Glutamatergic neuron (in vitro differentiated cells): ENCODE measurements at places on chromosomes 5 and 9. TPM values are rescaled to one million over a fixed set of nuclear protein-coding genes. Genes with fewer than 3 reads are reported as not detected.

- H3K4me3 ChIP-seq, result no peak overlapping the region
- no peak overlapping the region for H3K27ac ChIP-seq
- H3K36me3 ChIP-seq, result no peaks in the 10 kb centered on the region
- no peak for DNase-seq
- H3K4me1 ChIP-seq, result peaks cover 8% of the 10 kb centered on the region
These were observed 269.4 kb upstream of the PTGER4 start for GRCh38 chr5:40410231-40410861.

GRCh38 chr5:172530878-172531703 lies 76.8 kb upstream of the SH3PXD2B start:
- H3K4me1 ChIP-seq, result peaks cover 8% of the 10 kb centered on the region
- H3K27me3 ChIP-seq, result peaks cover 6% of the 10 kb centered on the region
- peaks cover 18% of the 10 kb centered on the region for H3K36me3 ChIP-seq
- no peak overlapping the region for H3K27ac ChIP-seq
- no peak overlapping the region for H3K4me3 ChIP-seq
- no peak for DNase-seq

GRCh38 chr5:45491368-45491767 lies 204.8 kb downstream of the HCN1 start:
- H3K36me3 ChIP-seq, result no peaks in the 10 kb centered on the region
- peaks cover 2% of the 10 kb centered on the region for H3K27me3 ChIP-seq
- no peaks in the 10 kb centered on the region for H3K4me1 ChIP-seq
- no peak overlapping the region for H3K27ac ChIP-seq

DNA sequence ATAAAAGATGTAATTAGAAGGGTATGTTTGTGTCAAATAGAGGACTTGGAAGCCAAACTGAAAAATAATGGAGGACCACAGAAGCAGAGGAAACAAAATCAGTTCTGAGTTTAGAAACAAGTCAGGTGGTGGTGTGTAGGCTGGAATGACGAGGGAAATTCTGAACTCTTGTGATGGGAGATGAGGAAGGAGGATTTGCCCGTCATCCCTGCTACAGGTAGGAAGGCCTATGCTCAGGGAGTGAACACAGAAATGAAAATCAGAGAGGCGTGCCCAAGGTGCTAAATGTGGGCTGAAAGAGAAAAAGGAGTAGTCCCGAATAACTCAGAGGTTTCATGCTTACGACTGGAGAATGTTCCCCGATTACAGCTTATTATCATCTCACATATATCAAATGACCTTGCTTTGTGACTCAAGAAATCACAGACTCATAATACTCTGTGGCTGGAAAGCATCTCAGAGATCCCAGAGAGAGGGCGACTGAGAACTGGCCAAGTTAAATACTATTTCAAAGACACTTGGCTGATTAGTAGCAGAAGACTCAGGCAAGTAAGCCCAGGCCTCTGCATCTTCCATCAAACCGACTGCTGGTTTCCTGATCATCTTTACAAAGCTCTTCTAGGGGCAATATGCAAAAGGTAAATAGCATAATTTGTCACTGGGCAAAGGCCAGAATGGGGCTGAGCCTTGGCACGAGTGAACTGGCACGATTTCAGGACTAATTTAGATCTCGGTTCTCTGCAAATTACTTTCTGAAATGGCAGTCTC lies 126.0 kb downstream of the SUSD1 start:
- no peaks in the 10 kb centered on the region for H3K4me1 ChIP-seq
- H3K4me3 ChIP-seq, result no peak overlapping the region
- peaks cover 4% of the 10 kb centered on the region for H3K27me3 ChIP-seq
- no peak overlapping the region for H3K27ac ChIP-seq
- peaks cover 8% of the 10 kb centered on the region for H3K36me3 ChIP-seq
- no peak for DNase-seq

- H3K27ac ChIP-seq, result no peak overlapping the region
- no peaks in the 10 kb centered on the region for H3K36me3 ChIP-seq
- no peak overlapping the region for H3K4me3 ChIP-seq
These were observed 46.1 kb downstream of the S1PR3 start for GRCh38 chr9:89037346-89037745.

- H3K4me1 ChIP-seq, result no peaks in the 10 kb centered on the region
- H3K27me3 ChIP-seq, result no peaks in the 10 kb centered on the region
- no peak for DNase-seq
- H3K4me3 ChIP-seq, result no peak overlapping the region
- H3K36me3 ChIP-seq, result no peaks in the 10 kb centered on the region
- peak overlapping the region; percentile 23 for H3K27ac ChIP-seq
These were observed 37.3 kb downstream of the PALM2AKAP2 start for GRCh38 chr9:109817146-109817845.

DNA sequence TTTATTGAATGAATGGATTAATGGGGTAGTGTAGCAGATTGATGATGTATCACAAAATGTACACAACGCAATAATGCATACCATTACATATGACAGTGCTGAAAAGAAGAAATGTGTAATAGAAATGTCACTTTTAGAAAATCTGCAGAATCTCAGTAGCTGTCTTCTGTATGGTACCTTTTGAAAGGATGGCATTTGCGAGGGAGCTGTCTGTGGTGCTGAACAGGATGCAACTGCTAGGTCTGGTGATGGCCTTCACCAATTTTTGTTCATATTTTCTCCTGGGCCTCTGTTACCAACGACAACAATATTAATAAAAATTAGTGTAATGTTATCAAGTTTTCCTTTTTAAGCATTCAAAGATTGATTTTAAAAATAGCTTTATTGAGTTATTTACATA lies 36.2 kb upstream of the OTULIN start:
- H3K36me3 ChIP-seq, result peaks cover 3% of the 10 kb centered on the region
- no peak overlapping the region for H3K4me3 ChIP-seq
- H3K4me1 ChIP-seq, result no peaks in the 10 kb centered on the region

- peaks cover 1% of the 10 kb centered on the region for H3K36me3 ChIP-seq
- H3K27ac ChIP-seq, result no peak overlapping the region
- H3K4me1 ChIP-seq, result peaks cover 7% of the 10 kb centered on the region
- DNase-seq, result no peak
- no peaks in the 10 kb centered on the region for H3K27me3 ChIP-seq
These were observed 105.2 kb downstream of the SGCD start for GRCh38 chr5:156431956-156432829.

DNA sequence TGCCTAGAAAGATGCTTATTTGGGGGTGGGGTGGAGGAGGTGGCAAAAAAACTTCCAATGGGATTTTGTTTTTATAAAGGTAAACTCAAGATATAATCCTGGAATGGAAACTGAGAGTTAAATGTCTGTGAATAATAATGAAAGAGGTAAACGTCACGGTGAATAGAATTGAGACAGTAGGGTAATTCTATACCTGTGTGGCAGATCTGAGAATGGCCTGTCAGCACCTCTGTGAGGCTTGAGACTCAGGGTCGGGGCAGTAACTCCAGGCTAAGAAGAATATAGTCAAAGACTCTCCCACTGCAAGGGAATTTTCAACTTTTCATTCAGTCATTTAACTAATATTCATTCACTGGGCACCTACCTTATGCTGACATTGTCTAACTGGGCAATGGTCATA lies 581.2 kb upstream of the ZNF608 start:
- peaks cover 7% of the 10 kb centered on the region for H3K36me3 ChIP-seq
- H3K27ac ChIP-seq, result peak overlapping the region; percentile 11
- H3K4me3 ChIP-seq, result no peak overlapping the region
- peaks cover 49% of the 10 kb centered on the region for H3K4me1 ChIP-seq
- no peaks in the 10 kb centered on the region for H3K27me3 ChIP-seq
- DNase-seq, result no peak

- H3K4me1 ChIP-seq, result no peaks in the 10 kb centered on the region
- no peak overlapping the region for H3K4me3 ChIP-seq
- no peak for DNase-seq
- no peaks in the 10 kb centered on the region for H3K27me3 ChIP-seq
These were observed 31.3 kb downstream of the SECISBP2 start for GRCh38 chr9:89349607-89350006.

DNA sequence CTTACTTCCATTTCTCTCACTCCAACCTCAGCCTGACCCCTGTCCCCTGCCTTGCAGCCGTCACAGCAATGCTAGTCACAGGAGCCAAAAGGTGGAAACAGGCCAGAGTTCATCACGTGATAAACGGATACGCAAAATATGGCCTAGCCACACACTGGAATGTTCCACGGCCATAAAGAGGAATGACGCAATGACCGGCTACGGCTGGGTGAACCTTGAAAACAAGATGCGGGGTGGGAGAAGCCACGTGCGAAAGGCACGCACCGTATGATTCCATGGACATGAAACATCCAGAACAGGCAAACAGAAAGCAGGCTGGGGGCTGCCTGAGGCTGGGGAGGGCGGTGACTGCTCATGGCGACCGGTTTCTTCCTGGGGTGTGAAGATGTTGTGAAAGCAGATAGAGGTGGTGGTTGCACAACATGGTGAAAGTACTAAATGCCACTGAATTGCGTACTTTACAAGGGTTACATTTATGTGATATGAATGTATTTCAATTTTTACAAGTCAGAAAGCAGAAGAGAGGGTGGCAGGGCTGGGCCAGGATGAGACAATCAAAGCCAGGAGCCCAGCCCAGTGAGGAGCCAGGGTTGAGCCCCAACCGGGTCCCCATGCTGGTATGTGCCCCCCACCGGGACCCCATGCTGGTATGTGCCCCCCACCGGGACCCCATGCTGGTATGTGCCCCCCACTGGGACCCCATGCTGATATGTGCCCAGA lies 117.8 kb upstream of the SARDH start:
- H3K27ac ChIP-seq, result peak overlapping the region; percentile 84
- no peak overlapping the region for H3K4me3 ChIP-seq
- peaks cover 58% of the 10 kb centered on the region for H3K27me3 ChIP-seq
- H3K4me1 ChIP-seq, result peaks cover 66% of the 10 kb centered on the region

GRCh38 chr9:97311798-97312500 lies 4.5 kb downstream of the CCDC180 start:
- no peak overlapping the region for H3K4me3 ChIP-seq
- H3K27ac ChIP-seq, result no peak overlapping the region
- DNase-seq, result no peak
- H3K4me1 ChIP-seq, result no peaks in the 10 kb centered on the region
- no peaks in the 10 kb centered on the region for H3K27me3 ChIP-seq

GRCh38 chr9:87250205-87250604 lies 247.5 kb upstream of the DAPK1 start:
- H3K4me3 ChIP-seq, result no peak overlapping the region
- H3K27ac ChIP-seq, result no peak overlapping the region
- DNase-seq, result no peak
- no peaks in the 10 kb centered on the region for H3K36me3 ChIP-seq
- peaks cover 3% of the 10 kb centered on the region for H3K4me1 ChIP-seq

DNA sequence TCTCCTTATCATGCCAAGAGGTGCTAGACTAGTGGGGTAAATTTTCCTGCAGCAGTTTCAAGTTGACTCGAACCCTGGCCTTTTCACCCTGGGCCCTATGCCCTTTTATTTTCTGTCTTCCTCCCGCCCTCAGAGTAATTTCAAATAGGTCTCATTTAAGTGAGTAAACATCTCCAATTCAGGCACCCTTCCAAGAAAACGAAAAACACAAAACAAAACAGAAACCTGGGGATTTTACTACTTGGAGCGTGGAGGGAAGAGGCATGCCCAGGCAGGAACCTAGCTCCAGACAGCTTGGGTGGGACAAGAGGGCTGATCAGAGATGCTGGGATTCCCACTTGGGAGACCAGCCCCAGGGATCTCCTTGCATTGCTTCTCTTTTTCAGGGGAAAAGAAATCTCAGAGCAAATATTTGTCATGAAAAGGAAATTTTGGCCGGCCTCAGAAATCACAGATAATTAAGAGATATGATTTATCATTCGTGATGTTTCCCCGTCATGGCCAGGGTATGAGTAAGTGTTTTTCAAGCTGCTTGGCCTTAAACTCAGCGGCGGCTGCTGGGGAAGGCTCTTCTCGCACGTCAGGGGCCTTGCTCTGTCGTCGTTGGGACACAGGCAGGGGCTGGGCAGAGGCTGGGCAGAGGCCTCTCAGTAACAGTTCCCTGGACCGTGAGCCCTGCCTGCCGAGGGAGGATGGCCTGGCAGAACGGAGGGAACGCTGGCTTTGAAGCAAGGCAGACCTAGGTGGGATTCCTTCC lies 248.6 kb upstream of the KLF4 start:
- no peak overlapping the region for H3K4me3 ChIP-seq
- DNase-seq, result no peak
- H3K27me3 ChIP-seq, result peaks cover 2% of the 10 kb centered on the region
- no peaks in the 10 kb centered on the region for H3K36me3 ChIP-seq
- H3K27ac ChIP-seq, result no peak overlapping the region

- H3K4me3 ChIP-seq, result no peak overlapping the region
- peaks cover 3% of the 10 kb centered on the region for H3K36me3 ChIP-seq
- peaks cover 15% of the 10 kb centered on the region for H3K4me1 ChIP-seq
- peaks cover 3% of the 10 kb centered on the region for H3K27me3 ChIP-seq
These were observed 47.4 kb upstream of the KIF2A start for GRCh38 chr5:62258654-62259053.

GRCh38 chr9:77673941-77674791 lies 26.0 kb upstream of the GNA14 start:
- H3K4me3 ChIP-seq, result no peak overlapping the region
- H3K36me3 ChIP-seq, result no peaks in the 10 kb centered on the region
- H3K4me1 ChIP-seq, result no peaks in the 10 kb centered on the region
- no peak for DNase-seq

GRCh38 chr5:125057912-125058826 lies 311.7 kb upstream of the ZNF608 start:
- no peaks in the 10 kb centered on the region for H3K27me3 ChIP-seq
- H3K27ac ChIP-seq, result no peak overlapping the region
- no peak for DNase-seq
- peaks cover 14% of the 10 kb centered on the region for H3K4me1 ChIP-seq

- H3K27ac ChIP-seq, result no peak overlapping the region
- peaks cover 13% of the 10 kb centered on the region for H3K4me1 ChIP-seq
- no peaks in the 10 kb centered on the region for H3K36me3 ChIP-seq
- no peak for DNase-seq
These were observed 2.2 kb downstream of the SGCD start for GRCh38 chr5:156329171-156329611.

Gene ARID3C
- total RNA-seq, result not detected

Gene CDKN2B-AS1
- total RNA-seq, result not detected

Gene TMEM215
- total RNA-seq, result 0.27 TPM

Gene PCDHGA4
- total RNA-seq, result 8.2 TPM

Gene FBP2
- not detected for total RNA-seq

Gene RHOBTB3
- total RNA-seq, result 39.0 TPM

Gene FAM221B
- total RNA-seq, result not detected

Gene C5orf47
- total RNA-seq, result not detected

Gene PCDHB2
- total RNA-seq, result 103 TPM

Gene IL9
- total RNA-seq, result not detected

Gene TAF11L4
- not detected for total RNA-seq

Gene CMYA5
- 0.74 TPM for total RNA-seq

Gene CCDC183
- total RNA-seq, result 20.0 TPM

Gene NTRK2
- 2.1 TPM for total RNA-seq
